ENCODE measurements at places on chromosomes 11 and 22.

DNA sequence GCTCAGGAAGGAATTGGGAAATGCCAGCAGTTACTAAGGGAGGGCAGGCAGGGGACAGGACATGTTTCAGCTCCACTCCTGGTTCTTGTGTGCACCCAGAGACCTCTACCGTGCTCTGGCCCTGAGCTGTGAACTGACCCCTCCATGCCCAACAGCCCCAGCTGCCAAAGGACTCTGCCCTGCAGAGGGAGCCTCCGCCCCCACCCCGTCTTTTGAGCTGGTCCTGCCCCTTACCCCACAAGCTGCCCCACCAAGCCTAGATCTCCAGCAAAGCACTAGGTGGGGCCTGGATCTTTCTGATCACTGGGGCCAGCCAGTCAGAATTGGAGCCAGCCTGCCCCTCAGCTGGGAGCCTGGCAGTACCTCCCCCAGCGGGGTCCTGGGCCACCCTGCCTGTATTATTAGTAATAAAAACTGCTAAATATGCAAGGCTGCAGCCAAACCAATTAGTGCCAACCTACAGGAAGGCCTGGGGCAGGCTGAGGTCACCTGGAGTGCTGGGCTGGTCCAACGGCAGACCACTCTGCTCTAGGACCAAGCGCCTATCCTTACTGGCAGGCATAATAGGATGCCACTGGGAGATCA lies 23.9 kb upstream of the DRICH1 start:
- no peak for DNase-seq

GRCh38 chr22:23236026-23236425 lies 55.7 kb downstream of the BCR start:
- DNase-seq, result no peak

GRCh38 chr22:37080838-37081237 lies 28.7 kb downstream of the TMPRSS6 start:
- peak; percentile 7 for DNase-seq

DNA sequence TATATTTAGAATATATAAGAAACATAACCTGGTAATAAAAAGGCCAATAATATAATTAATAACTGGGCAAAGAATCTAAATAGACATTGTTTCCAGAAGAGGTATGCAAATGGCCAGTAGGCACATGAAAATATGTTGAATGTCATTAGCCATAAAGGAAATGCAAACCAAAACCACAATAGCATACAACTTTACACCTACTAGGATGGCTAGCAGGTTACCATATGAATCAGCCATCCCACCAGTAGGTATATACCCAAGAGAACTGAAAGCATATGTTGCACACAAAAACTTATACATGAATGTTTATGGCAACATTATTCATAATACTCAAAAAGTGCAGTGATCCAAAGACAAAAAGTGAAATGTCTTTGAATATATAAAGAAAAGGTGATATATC lies 2.7 kb upstream of the OR2D2 start:
- no peak for DNase-seq

All from fibroblast of skin of back (primary cell).